ENCODE measurements at places on chromosomes 7 and 10.

GRCh38 chr7:15123901-15124300 lies 221.3 kb upstream of the DGKB start:
- no peaks in the 10 kb centered on the region for H3K4me1 ChIP-seq
- H3K4me3 ChIP-seq, result no peak overlapping the region
- no peak overlapping the region for H3K27ac ChIP-seq
- H3K36me3 ChIP-seq, result no peaks in the 10 kb centered on the region

GRCh38 chr7:121798453-121798840 lies 74.5 kb upstream of the PTPRZ1 start:
- H3K27me3 ChIP-seq, result no peaks in the 10 kb centered on the region
- H3K4me3 ChIP-seq, result no peak overlapping the region
- no peaks in the 10 kb centered on the region for H3K36me3 ChIP-seq
- H3K4me1 ChIP-seq, result no peaks in the 10 kb centered on the region
- no peak for DNase-seq

DNA sequence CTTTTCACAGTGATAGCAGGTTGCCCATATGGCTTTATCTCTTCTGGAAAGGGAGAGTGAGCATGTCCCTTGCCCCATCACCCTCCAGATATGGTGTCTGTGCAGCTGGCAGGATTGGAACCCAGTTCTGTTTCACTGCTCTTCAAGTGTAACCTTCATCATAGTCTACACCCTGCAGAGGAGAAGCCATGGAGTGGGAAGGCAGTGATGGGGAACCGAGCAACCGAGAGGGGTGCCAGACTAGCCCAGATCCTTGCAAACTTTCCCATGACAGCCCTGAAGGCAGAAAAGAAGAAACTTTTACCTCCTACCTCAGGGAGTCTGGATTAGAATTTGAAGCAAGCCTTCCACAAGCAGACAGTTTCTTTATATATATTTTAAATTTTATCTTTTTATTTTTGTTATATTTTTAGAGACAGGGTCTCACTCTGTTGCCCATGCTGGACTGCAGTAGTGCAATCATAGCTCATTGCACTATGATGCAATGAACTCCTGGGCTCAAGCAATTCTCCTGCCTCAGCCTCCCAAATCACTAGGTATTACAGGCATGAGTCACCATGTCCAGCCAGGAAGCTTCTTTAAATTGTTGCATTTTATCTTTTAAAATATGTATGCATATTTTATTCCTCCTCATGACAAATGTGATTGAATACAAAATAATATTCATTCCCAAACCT lies 133.3 kb downstream of the KCNMA1 start:
- no peak overlapping the region for H3K27ac ChIP-seq
- H3K4me3 ChIP-seq, result no peak overlapping the region
- H3K36me3 ChIP-seq, result no peaks in the 10 kb centered on the region
- no peak for DNase-seq
- no peaks in the 10 kb centered on the region for H3K4me1 ChIP-seq

DNA sequence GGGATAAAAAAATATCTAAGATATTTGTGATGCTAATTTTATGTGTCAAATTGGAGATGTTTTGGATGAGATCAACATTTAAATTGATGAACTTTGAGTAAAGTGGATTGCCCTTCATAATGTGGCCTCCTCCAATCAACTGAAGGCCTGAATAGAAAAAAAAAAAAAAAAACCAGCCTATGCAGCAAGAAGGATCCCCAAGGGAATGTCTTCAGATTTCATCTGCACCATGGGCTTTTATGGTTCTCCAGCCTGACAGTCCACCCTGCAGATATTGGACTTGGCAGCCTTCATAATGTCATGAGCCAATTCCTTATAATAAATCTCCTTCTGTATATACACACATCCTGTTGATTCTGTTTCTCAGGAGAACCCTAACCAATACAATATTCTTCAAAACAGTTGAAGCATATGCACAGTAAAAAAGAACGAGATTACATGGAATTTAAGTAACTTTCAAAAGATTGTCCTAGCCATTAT lies 316.9 kb upstream of the PLXDC2 start:
- no peaks in the 10 kb centered on the region for H3K4me1 ChIP-seq
- H3K4me3 ChIP-seq, result no peak overlapping the region
- H3K27me3 ChIP-seq, result no peaks in the 10 kb centered on the region
- H3K27ac ChIP-seq, result no peak overlapping the region
- no peaks in the 10 kb centered on the region for H3K36me3 ChIP-seq

DNA sequence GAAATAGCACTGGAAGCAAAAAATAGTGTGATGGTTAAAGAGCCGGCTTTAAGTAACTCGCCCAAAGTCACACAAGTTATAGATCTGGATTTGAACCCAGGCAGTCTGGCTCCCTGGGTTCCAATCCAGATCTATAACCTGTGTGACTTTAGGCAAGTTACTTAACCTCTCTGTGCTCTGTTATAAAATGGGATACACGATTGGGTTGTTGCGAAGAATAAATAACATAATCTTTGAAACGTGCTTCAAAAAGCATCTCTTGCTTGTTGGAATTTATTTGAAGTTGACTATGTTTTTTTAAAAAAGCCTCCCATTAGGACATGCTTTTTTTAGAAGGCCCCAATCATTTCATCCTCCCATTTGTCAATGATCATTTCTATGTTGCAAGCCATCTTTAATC lies 3.5 kb upstream of the LCOR start:
- H3K4me3 ChIP-seq, result no peak overlapping the region
- H3K4me1 ChIP-seq, result peaks cover 21% of the 10 kb centered on the region
- H3K27ac ChIP-seq, result no peak overlapping the region

- no peak overlapping the region for H3K27ac ChIP-seq
- H3K4me1 ChIP-seq, result no peaks in the 10 kb centered on the region
- H3K4me3 ChIP-seq, result no peak overlapping the region
- DNase-seq, result no peak
- H3K36me3 ChIP-seq, result no peaks in the 10 kb centered on the region
- no peaks in the 10 kb centered on the region for H3K27me3 ChIP-seq
Measured at GRCh38 chr10:20085115-20085514, 268.9 kb downstream of the PLXDC2 start.

DNA sequence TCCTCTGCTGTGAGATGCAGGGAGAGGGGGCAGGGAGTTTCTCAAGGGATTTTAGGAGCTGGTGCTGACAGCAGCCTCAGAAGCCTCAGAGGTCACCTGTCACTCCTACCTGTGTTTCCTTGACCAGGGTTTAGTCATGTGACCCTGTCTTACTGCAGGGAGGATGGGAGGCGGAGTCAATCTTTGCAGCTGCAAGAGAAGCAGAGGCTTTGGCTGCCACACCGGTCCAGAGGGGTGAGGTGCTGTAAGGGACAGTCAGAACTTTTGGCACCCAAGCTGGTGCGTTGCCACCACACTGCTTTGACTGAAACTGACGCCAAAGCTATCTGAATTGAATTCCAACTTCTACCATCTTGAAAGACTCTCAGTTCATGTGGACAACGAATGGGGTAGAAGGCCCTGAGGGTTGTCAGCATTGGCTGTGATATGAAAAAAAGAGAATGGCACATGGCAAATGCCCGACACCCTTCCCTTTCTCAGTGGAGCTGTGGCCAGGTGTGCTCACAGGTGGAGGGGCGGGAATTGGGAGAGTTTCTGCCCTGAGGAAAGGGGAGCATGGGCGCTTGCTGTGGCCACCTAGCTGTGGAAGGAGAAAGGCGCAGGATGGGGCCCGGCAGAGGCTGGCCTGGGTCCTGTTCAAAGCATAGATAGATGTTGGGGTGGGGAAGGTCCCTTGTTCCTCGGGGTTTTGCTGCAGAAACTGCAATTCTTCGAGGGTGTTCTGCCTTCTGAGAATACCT lies 69.3 kb downstream of the ARHGAP22 start:
- no peaks in the 10 kb centered on the region for H3K36me3 ChIP-seq
- H3K27me3 ChIP-seq, result peaks cover 12% of the 10 kb centered on the region
- no peak overlapping the region for H3K4me3 ChIP-seq
- no peak overlapping the region for H3K27ac ChIP-seq

DNA sequence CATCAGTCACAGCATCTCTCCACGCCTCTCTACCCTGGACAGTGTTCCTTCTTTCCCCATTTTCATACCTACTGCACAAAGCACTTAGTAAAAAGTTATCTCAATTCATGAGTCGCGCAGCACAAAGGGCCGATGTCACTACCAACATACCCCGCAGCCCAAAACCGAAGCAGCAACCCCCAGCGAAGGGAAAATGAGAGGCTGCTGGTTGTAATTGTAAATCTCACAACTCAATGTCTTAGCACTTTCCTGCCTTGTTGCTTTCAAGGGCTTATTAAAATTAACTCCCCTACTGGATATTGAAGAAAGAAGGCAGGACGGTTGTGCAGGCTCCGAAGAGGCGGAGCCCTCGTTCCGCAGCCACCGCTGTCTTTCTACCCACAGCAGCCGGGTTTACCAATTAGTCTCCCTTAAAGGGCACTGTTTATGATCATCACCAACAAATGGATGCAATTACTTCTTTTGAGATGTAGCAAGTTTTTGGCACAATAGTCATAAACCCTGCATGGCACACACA lies 6.5 kb downstream of the DIP2C start:
- H3K4me1 ChIP-seq, result no peaks in the 10 kb centered on the region

GRCh38 chr7:142668495-142668894 lies 80.8 kb upstream of the PRSS1 start:
- H3K4me1 ChIP-seq, result peaks cover 36% of the 10 kb centered on the region
- no peaks in the 10 kb centered on the region for H3K27me3 ChIP-seq
- no peak for DNase-seq
- H3K4me3 ChIP-seq, result no peak overlapping the region
- no peak overlapping the region for H3K27ac ChIP-seq
- no peaks in the 10 kb centered on the region for H3K36me3 ChIP-seq

GRCh38 chr7:496528-497295 lies 22.9 kb downstream of the PDGFA start:
- no peak overlapping the region for H3K27ac ChIP-seq
- H3K36me3 ChIP-seq, result no peaks in the 10 kb centered on the region
- no peak for DNase-seq
- no peak overlapping the region for H3K4me3 ChIP-seq

DNA sequence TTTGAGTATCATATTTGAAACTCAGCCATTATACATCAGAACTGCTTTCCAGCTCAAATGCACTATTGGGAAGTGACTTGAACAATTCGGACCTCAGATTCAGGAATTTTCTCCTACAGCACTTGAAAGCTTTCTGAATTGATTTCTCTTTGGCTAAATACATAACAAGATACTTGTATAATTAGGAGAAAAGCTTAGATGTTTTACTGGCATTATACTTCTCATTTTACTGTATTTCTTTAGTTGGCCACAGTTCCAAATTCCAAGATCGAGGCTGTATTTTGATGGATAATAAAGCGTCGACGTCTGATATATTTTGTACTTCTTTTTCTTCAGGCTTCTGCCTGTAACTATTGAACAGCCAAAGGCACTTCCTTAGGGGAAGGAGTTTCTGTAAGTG lies 26.7 kb upstream of the LYZL2 start:
- peaks cover 56% of the 10 kb centered on the region for H3K27me3 ChIP-seq
- H3K27ac ChIP-seq, result no peak overlapping the region
- H3K4me3 ChIP-seq, result no peak overlapping the region
- DNase-seq, result no peak
- no peaks in the 10 kb centered on the region for H3K4me1 ChIP-seq

DNA sequence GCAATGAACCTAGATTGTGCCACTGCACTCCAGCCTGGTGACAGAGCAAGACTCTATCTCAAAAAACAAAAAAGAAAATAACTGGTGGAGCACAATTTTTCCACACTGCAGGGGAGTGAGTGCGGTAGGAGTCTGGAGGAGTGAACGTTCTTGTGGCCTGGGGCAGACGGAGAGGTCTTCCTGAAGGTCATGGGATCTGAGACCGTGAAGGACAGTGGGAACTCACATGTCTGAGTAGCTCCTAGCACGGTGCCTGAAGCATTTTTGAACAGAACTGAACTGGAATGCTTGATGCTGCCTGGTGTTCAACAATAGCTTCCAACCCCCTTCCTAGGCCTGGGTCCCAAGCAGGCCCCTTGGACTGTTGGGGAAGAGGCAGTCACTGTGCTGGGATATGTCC lies 84.3 kb upstream of the PODXL start:
- H3K27ac ChIP-seq, result no peak overlapping the region
- H3K4me1 ChIP-seq, result no peaks in the 10 kb centered on the region
- H3K27me3 ChIP-seq, result peaks cover 17% of the 10 kb centered on the region
- no peaks in the 10 kb centered on the region for H3K36me3 ChIP-seq

DNA sequence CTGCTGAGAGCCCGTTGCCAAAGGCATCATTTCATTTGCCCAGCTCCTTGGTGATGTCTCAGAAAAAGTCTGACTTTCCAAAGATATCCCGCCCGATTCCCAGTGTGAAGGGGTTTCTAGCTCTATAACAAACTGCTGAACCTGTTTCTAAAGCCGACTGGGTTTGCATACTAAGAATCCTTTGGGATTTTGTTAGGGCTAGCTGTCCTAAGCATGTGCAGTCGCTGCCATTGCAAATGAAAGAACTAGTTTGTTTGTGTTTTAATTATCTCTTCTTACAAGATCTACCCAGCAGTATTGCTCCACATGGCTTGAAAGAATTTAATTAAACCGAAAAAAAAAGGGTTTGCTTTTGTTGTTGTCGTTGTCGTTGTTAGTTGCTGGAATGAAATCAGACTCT lies 476.6 kb downstream of the GATA3 start:
- no peak overlapping the region for H3K27ac ChIP-seq
- no peaks in the 10 kb centered on the region for H3K4me1 ChIP-seq
- no peak for DNase-seq
- peaks cover 5% of the 10 kb centered on the region for H3K27me3 ChIP-seq

DNA sequence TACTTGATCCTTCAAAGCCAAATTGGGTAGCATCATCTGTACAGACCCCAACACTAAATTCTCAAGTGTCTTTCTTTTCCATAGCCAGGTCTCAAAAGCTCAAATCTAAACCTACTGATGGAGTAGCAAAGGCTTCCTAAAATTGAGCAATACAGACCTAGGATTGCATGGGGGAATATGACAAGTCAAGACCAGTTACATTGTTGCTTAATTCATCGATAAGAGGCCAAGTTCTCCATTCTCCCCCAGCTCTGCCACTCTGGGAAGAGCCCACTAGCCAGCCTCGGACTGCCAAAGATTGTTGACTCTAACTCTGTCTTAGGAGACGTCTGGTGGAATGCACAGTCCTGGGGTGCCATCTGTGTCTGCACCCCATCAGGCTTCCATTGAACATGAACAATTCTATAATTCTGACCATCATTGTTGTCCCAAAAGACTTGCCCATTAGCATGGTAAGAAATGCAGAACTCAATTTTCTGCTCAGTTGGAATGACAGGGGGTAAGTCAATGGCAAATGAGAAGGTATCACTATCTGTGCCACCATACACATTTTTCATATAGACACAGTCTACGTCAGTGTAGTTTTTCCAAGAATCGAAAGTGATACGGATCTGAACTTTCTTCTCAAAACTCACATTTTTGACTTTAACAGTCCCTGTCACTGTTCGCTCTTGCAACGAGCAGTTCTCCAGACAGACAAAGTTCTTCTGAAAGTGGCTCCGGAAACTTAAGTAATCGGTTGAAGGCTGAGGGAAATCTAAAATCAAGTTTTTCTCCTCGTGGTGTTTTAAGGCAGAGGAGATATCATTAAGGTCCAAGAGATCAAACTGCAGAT lies 2.9 kb downstream of the PPP1R3C start:
- H3K36me3 ChIP-seq, result no peaks in the 10 kb centered on the region
- H3K4me3 ChIP-seq, result no peak overlapping the region
- DNase-seq, result no peak
- H3K27me3 ChIP-seq, result peaks cover 46% of the 10 kb centered on the region
- H3K27ac ChIP-seq, result no peak overlapping the region

Measured in activated naive CD4-positive, alpha-beta T cell treated with anti-CD3 and anti-CD28 coated beads, Interleukin-2, amount 10 ng/mL, durations not matched to agents 7 days and 5 days (primary cell).